ENCODE measurements at places on chromosomes 4 and X. TPM values are rescaled to one million over a fixed set of nuclear protein-coding genes. Genes with fewer than 3 reads are reported as not detected.

DNA sequence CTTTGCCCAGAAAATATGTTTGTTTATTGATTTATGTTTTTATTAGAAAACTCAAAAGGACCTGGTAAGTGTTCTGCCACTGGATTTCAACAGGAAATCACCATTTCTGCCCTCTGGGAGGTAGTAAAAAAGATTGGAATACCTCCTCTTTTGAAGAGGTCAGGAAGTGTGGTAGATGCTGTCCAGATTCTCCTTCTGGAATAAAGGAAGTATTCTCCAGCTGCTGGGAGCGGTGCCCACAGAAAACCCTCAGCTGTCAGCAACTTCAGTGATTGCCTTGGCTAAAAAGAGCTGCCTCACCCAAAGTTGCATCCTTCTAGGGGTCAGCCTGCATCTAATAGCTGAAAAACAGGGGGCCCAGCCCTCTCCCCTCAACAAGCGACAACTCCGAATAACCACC is 13.8 kb upstream of the ZNF674 start:
- no peak for DNase-seq

- no peak for DNase-seq
These were observed 14.0 kb downstream of the TIMP1 start for GRCh38 chrX:47596256-47596655.

DNA sequence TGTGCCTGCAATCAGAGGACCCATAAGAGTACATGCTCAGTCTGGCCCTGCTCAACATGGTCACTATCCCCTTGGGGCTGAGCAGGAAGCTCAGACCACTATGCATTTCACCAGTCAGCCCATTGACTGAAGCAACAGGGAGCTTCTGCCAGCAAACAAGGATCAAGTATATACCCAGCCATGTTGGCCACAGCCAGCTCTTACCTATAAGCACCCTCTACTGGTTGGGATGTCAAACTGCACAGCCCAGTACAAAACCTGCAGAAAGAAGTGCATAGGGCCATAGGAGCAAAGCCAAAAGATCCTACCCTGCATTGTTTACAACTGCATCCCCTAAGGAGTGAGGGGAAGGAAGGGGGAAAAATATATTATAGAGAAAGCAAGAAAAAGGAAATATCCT is 214.4 kb upstream of the CPEB2 start:
- DNase-seq = no peak

DNA sequence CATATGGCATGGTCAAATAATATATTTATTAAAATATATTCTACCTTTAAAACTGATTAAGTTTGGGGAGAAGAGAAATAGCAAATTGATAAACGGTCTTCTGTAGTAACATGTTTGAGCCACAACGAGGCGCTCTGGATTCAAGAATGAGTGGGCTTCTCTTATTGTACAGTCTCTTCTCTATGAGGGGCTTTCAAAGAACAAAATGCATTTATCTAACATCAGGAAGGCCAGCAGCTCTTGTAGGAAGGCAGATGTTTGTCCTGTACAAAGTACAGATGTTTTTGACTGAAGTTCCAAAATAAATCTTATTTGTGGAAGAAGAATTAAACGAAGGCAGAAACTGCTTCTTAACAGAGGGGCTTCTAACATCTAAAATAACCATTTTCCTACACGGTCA is 153.6 kb downstream of the RASL11B start:
- DNase-seq = no peak

- DNase-seq = no peak
These were observed 156.9 kb downstream of the AFAP1 start for GRCh38 chr4:7782783-7783182.

GRCh38 chr4:37588150-37588549 is 98.0 kb downstream of the RELL1 start:
- DNase-seq = no peak

DNA sequence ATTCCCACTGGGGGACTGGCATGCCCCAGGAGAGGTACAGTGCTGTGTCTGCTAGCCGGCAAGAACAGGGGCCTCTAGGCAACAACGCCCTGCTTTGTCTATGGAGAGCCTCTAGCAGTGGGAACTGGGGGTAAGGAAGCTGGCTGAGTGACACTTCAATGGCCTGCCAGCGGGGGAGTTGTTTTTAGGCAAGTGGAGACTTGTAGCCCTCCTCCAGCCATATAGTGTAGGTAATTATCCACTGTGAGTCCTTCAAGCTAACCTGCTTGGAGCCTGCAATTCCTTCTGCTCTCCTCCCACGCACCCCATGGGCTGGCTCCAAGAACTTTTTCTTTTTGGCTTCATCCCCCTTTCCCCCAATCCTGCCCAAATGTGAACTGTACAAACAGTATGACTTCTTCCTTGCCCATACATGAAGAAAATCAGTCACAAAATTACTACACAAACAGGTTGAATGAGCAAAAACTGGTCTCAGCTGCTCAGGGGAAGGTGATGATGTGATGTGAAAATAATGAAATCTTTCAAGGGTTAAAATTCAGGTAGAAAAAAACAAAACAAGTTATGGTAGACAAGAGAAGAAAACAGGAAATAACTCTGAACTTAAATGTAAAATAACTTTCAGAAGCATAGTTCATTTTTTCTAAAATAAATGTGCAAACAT is 33.1 kb downstream of the LEF1 start:
- no peak for DNase-seq

- no peak for DNase-seq
These were observed 160.1 kb upstream of the VCX3A start for GRCh38 chrX:6694977-6695376.

Gene IQSEC2
- 12.2 TPM for total RNA-seq

Gene FGD1
- total RNA-seq = 2.0 TPM

Gene SPARCL1
- total RNA-seq = 438 TPM

Measured in omental fat pad (tissue), 4 donors.